Suprapubic skin (tissue), 4 donors: ENCODE measurements at places on chromosomes 4 and X.
A peak's percentile ranks its signal among the peaks of the same experiment; 100 is the strongest.

- DNase-seq: no peak
Measured at GRCh38 chr4:114911111-114911510, 202.3 kb downstream of the NDST4 start.

DNA sequence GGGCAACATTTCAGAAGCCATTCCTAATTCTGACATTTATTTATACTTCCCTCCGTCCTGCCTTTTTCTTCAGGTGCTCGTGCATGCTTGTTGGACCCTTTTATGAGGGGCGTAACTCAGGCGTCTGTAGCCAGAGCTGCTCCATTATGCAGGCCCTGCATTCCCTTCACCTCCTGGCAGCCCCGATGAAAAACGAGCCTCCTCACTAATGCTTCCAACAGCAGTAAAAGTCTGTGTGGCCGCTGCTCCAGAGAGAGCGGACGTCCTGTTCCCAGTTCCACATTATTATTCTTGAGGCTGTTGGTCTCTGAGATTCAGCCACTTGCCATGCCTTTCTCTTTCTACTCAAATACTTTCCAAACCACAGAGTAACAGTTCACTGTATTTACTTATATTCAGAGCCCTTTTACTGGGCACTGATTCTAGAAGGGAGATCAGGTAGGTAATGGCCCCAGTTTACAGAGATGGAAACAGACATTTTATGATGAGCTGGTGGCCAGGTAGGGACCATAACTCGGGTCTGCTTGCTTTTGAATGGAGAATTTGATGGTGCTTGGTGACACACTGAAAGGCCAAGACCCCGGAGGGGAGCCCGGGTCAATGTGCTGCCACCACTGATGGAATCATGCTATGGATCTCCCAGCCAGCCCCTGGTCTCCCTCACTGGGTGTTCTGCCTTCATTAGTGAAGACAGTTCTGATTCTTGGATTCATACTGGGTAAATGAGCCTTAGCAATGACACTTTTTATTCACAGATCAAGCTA lies 101.0 kb downstream of the GATB start:
- no peak for DNase-seq

DNA sequence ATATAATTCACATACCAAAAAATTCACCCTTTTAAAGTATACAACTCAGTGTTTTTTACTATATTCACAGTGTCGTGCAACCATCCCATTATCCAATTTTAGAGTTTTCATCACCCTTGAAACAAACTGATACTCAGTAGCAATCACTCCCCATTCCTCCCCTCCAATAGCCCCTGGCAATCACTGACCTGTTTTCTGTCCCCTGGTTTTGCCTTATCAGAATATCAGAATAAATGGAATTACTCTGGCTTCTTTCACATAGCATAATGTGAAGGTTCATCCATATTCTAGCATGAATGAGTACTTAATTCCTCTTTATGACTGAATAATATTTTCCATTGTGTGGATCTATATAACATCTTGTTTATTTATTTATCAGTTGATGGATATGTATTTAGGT lies 153.2 kb downstream of the AASDH start:
- DNase-seq: no peak

DNA sequence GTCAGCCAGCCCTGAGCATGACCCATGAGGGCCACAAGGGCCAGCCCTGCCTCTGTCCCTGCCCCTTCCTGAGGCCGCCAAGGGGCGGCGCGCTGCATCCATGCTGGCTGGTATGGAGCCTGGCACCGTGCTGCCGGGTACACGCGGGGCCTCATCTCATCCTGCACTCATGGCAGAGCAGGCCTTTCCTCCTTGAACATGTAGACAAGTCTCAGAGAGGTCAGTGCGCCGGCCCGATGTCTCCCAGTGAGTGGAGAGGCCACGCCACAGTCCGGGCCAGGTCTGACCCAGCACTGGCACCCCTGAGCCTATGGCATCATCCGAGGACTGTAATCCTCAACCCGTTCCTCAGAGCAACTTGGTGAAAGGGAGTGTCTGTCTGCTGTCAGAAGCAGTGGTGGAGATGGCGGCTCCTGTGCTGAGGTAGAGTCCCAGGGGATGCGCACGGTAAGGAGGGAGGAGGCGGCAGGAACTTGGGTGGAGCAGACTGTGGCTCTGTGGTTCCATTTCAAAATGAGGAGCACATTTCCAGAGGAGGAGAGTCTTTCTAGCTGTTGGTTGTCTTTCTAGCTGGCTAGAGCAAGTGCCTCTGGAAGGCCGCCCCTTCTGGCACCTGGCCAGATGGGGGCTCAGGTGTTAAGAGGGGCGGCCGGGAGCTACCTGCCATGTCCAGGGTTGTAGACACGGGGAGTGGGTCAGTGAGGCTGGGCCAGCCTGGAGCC lies 32.8 kb downstream of the TRMT44 start:
- no peak for DNase-seq

DNA sequence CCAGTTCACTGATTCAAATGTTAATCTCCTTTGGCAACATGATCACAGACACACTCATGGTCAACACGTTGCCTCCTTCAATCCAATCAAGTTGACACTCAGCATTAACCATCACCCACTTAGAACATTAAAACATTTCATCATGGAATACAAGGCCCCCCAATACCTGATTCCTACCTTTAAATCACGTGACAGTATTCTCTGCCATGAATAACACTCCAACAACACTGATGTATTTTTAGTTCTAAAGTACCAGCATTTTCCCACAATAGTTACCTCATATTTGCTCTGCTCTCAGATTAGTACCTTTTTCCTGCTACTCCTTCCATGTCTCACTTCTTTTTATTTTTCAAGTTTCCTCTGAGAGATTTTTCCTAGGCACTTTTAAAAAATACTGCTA lies 19.6 kb downstream of the IL13RA2 start:
- no peak for DNase-seq

DNA sequence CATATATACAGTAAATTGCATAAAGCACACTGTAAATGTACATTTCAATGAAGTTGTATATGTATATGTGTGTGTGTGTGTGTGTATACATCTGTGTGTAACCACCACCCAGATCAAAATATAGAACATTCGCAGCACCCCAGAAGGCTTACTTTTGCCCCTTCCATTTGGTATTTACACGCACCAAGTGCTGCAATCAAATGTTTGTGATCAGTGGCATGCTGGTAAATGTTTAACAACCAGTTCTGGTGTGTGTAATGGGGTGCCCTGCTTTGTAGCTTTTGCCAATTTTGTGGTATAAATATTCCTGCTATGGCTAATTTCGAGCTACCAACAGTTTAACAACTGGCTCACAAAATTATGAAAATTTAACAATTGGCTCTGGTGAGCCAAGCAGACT lies 101.3 kb downstream of the RTL5 start:
- no peak for DNase-seq

DNA sequence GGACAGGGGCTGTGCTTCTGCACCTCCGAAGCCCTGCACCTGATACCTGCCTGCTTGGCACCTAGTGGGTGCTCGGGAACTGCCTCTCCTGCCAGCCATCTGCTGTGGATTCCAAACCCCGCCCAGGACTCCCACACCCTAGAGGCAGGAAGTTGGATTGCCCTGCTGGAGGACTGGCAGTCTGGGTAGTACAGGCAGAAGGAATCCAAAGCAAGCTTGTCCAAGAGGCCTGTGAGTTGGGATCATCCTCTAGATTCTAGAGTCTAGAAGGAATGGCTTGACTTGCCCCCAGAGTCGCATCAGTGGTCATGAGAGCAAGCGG lies 64.6 kb upstream of the MTM1 start:
- DNase-seq: no peak

DNA sequence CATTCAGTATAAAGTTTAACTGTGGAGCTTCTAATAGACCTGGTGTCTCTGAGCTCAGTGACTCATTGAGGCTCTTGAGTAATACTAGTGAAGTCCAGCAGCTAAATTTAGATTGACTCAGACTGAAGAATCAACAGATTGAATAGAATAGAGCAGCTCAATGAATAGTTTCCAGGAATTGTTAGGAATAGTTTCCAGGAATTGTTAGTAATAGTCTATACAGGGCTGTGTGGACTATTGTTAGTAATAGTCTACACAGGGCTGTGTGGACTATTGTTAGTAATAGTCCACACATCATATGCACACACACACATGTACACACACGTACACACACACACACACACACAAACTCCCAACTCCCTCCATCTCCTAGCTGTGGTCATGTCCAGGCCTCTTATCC lies 3.0 kb downstream of the GIMD1 start:
- DNase-seq: no peak

GRCh38 chr4:113893546-113893945 lies 85.9 kb downstream of the ARSJ start:
- no peak for DNase-seq

GRCh38 chrX:100685284-100685996 lies 41.4 kb downstream of the SRPX2 start:
- no peak for DNase-seq

GRCh38 chr4:157447195-157447594 lies 226.7 kb downstream of the GRIA2 start:
- DNase-seq: no peak

DNA sequence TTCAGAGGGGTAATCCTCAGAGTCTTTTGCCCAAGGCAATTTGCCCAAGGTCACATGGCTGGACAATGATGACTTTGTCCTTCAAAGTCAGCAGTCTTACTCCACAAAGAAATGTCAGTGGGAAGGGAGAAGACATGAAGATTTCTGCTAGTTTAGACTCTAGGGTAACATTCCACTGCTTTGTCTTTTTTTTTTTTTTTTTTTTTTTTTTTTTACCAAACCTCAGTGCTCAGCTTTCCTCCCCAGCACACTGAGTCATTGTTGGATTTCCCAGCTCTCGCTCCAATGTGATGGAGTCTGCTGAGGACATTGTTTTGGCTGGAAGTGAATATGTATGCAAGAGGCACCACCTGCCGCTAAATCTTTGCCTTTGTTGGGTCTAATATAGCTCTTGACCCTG lies 7.2 kb upstream of the C1QTNF7 start:
- DNase-seq: no peak

GRCh38 chrX:115147220-115147619 lies 42.0 kb upstream of the RBMXL3 start:
- no peak for DNase-seq

DNA sequence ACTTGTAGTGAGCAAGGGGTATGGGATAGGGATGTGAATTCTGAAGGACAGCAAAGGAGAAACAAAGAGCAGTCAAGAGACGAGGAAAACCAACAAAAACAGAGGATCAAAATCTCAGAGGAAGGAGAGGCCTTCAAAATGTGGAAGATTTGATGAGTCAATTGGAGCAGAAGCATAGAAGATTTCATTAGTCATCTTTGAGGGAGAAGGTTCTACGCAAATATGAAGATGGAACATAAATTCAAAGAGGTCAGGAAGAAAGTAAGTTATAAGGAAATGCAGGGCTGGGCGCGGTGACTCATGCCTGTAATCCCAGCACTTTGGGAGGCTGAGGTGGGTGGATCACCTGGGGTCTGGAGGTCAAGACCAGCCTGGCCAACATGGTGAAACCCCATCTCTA lies 35.4 kb downstream of the MID2 start:
- no peak for DNase-seq

DNA sequence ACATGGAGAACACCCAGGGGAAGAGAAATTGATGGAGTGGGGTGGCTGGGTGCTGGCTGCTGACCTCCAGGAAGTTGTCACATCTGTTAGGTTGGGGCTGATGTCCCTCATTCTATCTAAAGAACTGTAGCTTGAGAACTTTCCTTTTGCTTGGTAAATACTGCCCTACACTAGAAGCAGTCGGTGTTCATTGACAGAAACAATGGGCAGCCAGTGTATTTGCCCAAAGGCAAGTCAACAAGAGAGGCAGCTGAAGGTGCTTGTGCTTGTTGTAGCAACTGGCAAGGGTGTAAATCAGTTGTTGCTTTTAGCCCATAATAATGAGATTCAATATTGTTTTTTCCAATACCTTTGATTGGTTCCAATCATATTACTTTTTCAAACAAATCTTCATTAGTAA lies 956 bp downstream of the TMEM154 start:
- no peak for DNase-seq

GRCh38 chrX:24463077-24463476 lies 2.0 kb upstream of the PDK3 start:
- no peak for DNase-seq

GRCh38 chr4:160184884-160185283 lies 1082.0 kb downstream of the RAPGEF2 start:
- DNase-seq: no peak

GRCh38 chr4:8210010-8210409 lies 10.9 kb downstream of the SH3TC1 start:
- no peak for DNase-seq

GRCh38 chr4:113159942-113160545 lies 110.6 kb downstream of the ANK2 start:
- DNase-seq: no peak

DNA sequence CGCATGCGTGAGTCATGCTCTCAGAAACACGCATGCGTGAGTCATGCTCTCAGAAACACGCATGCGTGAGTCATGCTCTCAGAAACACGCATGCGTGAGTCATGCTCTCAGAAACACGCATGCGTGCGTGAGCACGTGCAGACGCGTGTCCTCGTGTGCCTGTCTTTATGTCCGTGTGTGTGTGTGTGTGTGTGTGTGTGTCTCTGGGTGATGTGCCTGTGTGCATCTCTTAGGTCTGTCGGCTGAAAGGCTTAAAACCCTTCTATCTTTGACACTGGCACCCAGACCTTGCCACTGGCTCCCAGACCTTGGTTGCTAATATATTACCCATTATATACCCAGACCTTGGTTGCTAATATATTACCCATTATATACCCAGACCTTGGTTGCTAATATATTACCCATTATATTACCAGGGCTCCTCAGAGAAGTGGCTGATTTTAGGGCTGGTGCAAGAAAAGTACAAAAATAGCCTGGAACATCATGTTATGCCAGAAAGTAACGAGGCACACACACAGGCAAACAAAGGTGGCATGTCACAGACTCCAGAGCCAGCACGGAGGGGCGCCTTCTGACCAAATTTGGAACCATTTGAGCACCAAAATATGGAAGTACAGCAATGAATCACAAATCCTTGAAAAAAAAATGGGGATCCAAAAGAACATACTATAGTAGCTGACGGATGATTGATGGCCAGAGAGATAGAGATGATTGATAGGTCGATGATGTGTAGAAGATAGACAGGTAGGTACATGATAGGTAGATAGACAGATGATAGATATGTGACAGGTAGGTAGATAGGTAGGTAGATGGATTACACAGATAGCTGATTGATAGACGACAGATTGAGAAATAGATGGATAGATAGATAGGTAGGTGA lies 19.2 kb upstream of the ADRA2C start:
- DNase-seq: no peak

DNA sequence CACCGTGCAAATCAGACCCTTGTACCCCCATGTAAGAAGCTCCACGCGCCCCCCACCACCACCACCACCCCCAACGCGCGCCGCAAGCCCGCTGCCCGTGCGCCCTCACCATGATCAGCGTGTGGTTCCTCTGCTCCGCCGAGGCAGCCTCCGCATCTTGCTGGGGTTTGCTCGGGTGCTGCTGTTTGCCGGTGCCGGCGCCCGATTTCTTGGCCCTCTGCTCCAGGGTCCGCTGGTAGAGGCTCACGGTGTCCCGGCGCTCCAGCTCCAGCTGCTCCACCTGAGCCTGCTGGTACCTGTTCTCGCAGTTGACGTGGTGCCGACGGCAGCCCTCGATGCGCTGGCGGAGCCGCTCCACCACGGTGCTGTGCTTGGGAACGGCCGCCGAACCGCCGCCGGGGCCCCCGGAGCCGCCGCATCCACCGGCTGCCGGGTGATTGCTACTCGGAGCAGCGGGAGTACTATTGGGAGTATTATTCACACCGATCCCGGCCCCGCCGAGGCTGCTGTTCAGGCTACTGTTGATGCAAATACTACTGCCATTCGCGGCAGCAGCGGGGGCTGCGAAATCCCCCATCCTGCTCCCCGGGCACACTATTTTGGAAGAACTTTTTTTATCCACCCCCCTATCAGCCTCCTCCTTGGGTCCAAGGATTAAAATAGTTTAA lies 1.1 kb downstream of the MAML3 start:
- DNase-seq: peak; percentile 86
